ENCODE measurements at places on chromosomes 4 and X.
A peak's percentile ranks its signal among the peaks of the same experiment; 100 is the strongest.

DNA sequence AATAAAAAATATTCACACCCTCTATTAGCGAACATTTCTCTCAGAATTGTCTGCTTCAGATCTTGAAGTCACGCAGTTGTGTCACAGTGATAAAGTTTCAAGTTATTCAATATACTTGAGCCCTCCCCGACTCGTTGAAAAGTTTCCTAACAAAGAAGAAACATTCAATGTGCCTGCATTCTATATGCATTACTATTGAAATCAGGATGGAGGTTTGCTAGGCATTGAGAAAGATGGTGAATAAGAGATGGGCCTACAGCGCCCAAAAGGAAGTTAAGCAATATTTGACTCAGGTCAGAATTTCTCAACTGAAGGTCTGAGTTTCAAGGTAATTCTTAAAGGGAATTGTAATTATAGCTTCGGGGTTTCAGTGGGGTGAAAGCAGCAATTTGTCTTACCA, 6.1 kb downstream of the TCEANC start:
- no peak for DNase-seq

GRCh38 chrX:104641176-104641575, 75.2 kb downstream of the IL1RAPL2 start:
- no peak for DNase-seq

GRCh38 chrX:54246866-54247265, 63.8 kb upstream of the FAM120C start:
- DNase-seq = no peak

- DNase-seq = no peak
These were observed 279.2 kb upstream of the FGF16 start for GRCh38 chrX:77167993-77168392.

GRCh38 chr4:27055221-27055760, 194.7 kb downstream of the STIM2 start:
- no peak for DNase-seq

GRCh38 chr4:76562161-76562560, 127.1 kb downstream of the SHROOM3 start:
- no peak for DNase-seq

GRCh38 chr4:101114936-101115372, 232.4 kb downstream of the PPP3CA start:
- peak; percentile 68 for DNase-seq

DNA sequence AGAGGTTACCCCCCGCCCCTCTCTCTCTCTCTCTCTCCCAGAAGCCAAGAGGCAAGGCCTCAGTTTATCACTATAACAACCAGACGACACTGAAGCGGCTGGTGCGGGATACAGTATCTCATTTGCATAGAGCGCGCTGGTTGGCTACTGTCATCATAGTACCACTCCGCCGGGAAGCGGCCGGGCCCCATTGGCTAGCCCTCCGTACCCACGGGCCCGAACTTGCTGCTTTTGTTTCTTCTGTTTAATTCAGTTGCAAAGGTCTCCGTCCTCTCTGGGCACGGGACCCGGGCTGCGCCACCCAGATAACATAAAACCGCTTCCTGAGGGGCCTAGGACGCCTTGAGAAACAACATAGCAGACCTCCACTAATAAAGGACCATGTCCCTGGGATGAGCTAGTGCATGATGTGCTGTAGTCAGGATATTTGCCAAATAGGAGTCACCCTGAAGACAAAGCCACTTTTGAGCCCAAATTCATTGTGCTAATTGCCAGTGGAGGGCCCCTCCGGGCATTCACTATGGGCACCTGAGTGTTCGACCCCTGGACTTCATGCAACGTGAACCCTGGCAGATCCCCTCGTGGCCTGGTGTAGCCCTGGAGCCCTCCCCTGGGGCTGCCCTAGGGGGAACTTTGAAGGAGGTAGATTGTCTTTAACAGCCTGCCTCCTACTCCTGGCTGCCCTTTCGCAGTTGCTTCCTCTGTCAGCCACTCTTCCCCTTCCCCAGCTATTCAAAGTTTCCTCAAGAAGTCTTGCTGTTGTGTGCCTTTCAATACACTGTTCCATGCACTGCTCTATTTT, at the start of gene PCYT1B:
Gene PCYT1B (minus strand): TSS at position 91 of the 802 bp plus-strand sequence. CDS start 242 bp downstream, outside the sequence.
- peak; percentile 94 for DNase-seq

- DNase-seq = no peak
These were observed 1827.2 kb downstream of the ARAP2 start for GRCh38 chr4:34417160-34417559.

- DNase-seq = no peak
These were observed 17.4 kb upstream of the TMEM184C start for GRCh38 chr4:147599769-147600168.

DNA sequence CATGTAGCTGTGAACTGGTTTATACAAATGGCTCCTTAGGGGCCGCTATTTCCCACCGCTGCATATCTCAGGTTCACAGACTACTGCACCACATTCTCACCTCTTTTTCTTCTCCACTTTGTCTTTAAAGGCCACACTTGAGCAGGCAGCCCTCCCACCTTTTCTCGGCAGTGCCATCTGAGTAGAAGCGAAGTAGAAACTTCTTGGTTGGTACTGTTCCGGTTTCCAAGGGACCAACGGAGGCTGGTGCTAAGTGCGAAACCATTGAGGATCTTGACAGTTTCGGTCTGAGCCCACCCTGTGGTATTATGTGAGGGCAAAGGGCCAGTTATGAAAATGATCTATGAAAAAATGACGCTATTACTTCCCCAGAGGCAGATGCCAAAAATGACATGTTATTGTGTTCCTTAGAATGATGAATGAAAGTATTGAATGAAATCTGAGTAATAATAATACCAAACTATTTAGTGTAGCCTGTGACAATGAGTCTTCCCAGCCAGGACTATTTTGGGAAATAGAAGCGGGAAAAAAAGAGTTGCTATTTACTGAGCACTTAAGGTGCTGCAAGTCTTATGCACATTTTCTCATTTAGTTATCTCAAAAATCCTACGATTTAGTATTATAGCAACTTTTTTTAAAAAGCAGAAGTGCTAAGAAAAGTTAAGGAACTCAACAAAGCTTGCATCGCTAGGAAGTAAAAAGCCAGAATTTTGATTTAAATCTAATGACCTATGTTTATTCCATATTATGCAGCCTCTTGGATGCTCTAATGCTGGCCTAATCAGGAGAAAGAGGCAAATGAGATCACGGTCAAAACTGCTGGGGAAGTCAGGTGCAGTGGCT, 29.6 kb upstream of the CHRNA9 start:
- no peak for DNase-seq

DNA sequence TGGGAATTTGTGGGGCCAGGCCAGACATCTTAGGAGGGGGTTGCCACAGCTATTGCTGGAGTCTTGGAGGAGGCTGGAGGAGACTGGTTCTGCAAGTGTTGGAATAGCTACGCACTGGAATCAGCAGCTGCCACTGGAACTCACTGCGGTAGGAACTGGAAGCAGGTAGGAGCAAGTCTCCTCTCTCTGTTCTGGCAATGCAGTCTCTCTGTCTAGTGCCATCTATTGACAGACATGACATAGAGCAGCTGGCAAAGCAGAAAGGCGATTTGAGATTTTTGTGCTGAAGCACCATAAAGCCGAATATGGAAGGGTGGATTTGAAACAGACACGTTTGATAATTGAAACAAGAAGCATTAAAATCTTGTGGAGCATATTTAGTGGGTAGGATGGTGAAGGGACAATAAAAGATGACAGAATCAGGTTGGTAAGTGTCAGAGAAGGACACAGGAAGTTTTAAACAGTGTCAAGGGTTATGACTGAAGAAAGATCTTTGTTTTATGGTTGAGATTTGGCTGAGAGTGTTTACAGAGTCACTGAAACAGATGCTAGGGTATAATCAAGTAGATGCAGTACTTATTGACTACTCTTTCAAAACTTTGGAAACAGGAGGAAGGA, 23.5 kb upstream of the SYNPO2 start:
- peak; percentile 73 for DNase-seq

GRCh38 chr4:27861802-27862201, 1001.2 kb downstream of the STIM2 start:
- DNase-seq = no peak

GRCh38 chrX:39439906-39440798, 638.9 kb downstream of the MID1IP1 start:
- DNase-seq = no peak

DNA sequence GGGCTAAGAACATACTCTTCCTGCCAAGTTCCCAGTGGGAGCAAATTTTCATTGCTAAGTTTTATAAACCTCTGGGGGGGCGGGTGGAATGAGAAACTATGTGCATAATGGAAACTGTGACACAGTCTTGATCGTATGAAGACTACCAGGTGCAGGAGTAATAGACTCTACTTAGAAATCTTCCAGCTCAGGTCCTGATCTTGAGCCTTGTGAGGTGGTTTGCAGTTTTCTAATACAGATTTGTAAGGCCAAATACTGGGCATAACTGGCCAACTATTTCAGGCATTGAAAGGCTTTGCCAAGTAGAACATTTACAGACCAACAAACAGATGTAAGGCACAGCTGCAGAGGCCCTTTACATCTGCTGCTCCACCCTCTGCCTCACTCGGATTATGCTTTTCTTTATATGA, 89.7 kb upstream of the CBR4 start:
- DNase-seq = no peak

DNA sequence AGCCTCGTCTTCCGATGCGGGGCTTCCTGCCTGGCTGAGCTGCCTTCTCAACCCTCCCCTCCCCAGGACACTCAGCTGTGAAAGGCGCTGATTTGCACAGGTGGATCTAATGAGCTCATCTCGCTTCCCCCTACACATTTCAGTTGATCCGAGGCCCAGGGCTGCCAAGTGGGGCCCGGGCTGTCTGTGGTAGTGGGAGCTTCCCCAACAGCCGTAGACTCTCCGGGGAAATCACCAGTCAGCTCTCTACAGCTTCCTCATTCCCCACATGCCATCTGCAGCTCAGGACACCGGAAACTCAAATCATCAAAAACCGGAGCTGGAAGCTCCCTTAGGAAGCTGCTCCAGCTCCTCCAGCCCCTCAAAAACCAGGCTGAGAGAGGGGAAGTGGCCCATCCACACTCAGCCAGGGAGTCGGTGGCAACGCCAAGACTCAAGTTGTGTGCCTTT, 56.2 kb downstream of the SMIM20 start:
- no peak for DNase-seq

DNA sequence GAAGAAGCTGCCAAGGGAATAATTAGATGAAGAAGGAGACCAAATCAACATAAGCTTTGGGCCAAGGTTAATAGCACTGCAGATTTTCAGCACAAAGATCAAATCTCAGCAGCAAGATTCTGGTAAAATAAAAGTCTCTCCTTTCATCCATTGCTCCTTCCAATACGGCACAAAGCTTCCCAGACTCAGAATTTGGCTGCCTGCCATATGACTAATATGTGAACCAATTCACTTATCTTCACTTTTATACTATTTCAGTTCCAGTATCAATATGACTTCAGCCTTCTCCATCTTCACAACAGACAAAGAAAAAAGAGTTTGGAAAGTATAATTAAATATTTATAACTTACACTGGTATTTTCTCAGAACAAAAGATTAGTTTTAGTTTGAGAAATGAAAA, 978.3 kb upstream of the GRID2 start:
- no peak for DNase-seq

- DNase-seq = no peak
These were observed 63.3 kb upstream of the BANK1 start for GRCh38 chr4:101727238-101727637.

DNA sequence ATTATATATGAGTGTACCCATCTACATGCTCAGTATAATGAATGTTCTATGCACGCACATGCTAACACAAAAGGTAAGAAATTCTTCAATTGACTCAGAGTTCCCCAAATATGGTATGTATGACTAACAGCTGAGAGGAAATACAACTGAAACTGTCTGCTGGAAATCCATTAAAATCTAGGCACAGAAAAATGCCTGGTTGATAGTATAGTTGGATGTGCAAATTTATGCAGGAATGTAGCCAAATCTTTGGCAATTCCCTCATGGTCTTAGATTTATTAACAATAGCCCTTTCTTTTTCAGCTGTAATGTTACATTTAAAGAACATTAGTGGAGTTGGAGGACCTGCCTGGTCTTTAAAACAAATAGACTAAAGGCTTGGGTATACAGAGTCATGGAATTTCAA, 5.5 kb downstream of the CAMK2D start:
- no peak for DNase-seq

GRCh38 chrX:153934148-153934761, 582 bp downstream of the NAA10 start:
- DNase-seq = no peak

DNA sequence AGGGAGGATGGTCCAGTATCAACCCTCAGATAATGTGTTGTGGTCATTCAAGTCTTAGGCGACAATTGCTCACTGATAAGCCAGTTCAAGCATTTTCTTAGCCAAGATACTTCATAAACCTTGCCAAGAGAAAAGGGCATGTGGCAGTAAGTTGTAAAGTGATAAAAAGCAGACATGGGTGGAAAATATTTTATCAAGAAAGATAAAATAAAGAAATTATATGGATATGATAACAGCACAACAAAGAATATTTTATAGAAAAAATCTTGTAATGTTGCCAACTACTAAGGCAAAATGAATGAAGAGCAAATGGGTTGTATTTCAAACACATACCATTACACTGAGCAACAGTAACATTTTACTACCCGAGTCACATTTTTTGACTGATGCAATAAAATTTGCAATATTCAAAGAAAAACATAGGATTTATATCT, 217.4 kb upstream of the PITX2 start:
- DNase-seq = no peak

DNA sequence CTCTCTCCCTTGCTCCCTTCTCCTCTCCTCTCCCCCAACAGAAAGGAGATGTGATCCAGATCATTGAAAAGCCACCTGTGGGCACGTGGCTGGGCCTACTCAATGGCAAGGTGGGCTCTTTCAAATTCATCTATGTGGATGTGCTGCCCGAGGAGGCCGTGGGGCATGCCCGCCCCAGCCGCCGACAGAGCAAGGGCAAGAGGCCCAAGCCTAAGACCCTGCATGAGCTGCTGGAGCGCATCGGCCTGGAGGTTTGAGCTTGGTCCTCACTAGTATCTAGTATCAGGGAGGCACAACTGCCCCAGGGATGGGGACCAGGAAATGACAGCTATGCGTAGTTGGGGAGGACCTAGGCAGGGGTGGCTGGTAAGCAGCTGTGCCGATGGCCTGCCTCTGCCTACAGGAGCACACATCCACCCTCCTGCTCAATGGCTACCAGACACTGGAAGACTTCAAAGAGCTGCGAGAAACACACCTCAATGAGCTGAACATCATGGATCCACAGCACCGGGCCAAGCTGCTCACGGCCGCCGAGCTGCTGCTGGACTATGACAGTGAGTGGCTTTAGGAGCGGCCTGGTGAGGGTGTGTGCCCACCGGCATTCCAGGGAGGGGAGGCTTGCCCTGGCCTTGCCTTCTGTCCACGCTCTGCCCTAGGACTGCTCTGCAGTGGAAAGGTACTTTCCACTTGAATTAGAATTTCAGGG, 13.0 kb downstream of the SASH3 start:
- DNase-seq = no peak

DNA sequence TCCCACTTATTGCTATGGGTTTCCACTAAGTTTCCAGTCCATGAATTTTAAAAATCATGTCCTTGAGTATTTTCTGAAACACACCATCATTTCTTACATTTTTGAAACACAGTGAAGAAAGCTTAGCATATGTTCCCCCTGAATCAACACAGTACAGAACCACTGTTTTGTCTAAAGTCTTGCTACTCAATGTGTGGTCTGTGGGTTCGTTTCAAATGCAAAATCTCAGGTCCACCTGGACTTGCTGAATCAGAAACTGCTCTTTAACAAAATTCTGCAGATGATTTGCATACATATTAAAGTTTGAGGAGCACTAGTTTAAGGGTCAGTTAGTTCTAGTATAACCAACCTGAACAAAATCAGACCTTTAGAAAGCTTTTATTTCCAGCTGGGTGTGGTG, 60.4 kb downstream of the SUPT20HL2 start:
- DNase-seq = no peak

- no peak for DNase-seq
These were observed 2.7 kb upstream of the XKRX start for GRCh38 chrX:100931218-100931924.

Data from neural progenitor cell (in vitro differentiated cells).